Body of pancreas (tissue), 4 donors: ENCODE measurements at places on chromosomes 11 and 22. TPM values are rescaled to one million over a fixed set of nuclear protein-coding genes. Genes with fewer than 3 reads are reported as not detected.

DNA sequence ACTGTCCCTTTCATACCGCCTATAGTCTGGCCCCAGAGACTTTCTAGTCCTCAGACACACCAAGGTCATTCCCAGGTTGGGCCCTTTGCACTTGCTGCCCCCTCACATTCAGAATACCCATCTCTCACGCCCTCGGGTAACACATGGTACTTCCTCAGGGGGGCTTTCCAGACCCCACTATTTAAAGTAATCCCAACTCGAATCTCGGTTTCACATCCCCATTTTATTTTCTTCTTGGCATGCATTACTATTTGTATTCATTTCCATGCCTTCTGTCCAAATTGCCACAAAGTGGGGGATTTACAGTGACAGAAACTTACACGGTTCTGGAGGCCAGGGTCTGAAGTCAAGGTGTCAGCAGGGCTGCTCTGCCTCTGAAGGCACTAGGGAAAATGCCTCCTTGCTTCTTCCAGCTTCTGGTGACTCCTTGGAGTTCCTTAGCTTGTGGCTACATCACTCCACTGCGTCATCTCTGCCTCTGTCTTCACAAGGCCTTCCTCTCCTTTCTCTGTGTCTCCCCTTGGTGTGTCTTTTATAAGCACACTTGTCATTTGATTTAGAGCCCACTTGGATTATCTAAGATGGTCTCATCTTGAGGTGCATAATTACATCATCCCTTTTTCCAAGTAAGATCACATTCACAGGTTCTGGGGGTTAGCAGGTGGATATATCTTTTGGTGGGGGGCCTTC, 15.1 kb downstream of the RCN1 start:
- DNase-seq: no peak
- H3K27ac ChIP-seq: no peak overlapping the region
- H3K4me1 ChIP-seq: peaks cover 4% of the 10 kb centered on the region
- no peaks in the 10 kb centered on the region for H3K27me3 ChIP-seq

The SLC29A2 gene
- 14.2 TPM for total RNA-seq

DNA sequence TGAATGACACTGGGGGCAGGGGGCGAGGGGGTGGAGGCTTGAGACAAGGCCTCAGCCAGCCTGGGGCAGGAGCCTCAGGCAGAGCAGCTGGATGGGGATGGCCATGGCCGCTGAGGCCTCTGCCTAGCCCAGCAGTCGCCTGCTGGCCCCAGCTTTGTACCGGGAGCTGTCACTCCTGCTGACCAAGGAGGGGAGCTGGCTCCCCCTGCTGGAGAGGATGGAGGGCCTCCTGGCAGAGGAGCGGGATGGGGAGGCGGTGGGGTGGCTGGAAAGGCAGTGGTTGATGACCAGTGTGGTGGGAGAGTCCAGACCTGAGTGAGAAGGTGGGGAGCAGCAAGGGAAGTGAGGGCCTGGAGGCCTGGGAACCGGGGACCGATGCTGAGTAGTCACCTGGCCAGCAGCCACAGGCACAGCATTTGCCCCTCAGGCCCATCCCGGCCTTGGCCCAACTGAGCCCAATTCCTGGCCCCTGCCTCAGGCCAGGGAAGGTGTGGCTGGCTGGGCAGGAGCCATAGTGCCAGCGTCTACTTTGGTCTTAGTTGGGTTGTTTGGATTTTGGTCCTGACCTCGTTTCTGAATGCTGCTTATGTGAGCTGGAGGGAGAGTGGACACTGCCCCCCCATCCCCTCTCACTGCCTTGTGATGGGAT, 6.0 kb upstream of the SUSD2 start:
- no peaks in the 10 kb centered on the region for H3K4me1 ChIP-seq
- H3K27ac ChIP-seq: no peak overlapping the region
- peaks cover 12% of the 10 kb centered on the region for H3K36me3 ChIP-seq
- DNase-seq: peak; percentile 75
- no peaks in the 10 kb centered on the region for H3K27me3 ChIP-seq

The KCNK4 gene
- not detected for total RNA-seq

The C22orf42 gene
- 4.0 TPM for total RNA-seq

DNA sequence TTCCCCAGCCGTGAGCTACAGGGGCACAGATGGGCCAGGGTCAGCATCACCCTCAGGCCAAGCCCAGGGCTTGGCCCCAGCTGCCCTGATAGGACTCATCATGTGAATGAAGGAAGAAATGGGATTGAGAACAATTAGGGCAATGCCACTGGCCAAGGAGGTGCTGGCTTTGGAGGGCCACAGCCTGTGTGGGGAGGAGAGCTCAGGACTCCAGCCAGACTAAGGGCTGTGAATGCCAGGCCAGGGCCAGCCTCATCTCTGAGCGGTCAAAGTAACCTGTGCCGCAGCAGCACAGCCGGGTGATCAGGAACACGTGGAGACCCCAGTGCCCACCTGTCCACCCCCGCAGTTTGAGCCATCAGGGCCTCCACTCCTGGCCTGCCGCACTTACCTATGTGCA, 10.1 kb downstream of the CHID1 start:
- H3K27ac ChIP-seq: no peak overlapping the region
- H3K27me3 ChIP-seq: no peaks in the 10 kb centered on the region
- H3K4me1 ChIP-seq: peaks cover 7% of the 10 kb centered on the region
- no peak for DNase-seq
- peaks cover 44% of the 10 kb centered on the region for H3K36me3 ChIP-seq
- no peak overlapping the region for H3K4me3 ChIP-seq

The SMTNL1 gene
- total RNA-seq: not detected

DNA sequence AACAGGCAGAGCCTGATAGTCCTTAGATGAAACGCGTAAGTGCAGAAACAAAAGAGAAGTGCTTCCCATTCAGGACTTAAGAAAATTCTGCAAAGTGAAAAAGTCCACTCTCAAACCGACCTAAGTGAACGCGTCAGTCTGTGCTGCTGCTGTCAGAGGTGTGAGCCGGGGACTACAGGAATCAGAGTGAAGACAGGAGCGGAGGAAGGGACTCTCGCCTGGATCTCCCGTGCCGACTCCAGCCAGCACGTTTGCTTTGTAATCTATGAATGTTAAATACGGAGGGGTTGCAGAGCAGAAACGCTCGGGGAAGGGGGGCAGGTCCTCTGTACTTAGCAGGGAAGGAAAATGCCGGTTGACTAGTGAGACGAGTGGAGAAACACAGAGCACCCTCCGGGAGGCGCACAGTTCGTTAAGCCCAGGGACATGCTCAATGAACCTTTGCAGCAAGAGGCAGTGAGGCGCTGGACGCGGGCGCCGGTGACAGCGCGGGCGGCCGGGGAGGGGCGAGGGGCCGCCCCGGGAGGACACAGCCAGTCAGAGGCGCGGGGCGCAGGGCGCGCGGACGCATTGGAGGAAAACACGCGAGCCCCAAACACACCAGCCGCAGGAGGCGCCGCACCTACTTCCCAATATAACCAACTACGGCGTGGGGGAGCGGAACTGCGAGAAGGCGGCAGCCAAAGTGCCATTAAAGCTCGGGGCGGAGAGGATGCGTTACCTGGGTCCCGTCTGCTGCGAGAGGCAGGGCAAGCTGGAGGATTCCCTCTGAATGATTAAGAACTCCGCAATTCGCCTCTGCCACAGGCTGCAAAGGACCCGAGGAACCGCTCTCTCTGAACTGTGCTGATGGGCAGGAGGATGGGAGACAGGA, at the start of gene CNTN5:
Gene CNTN5, plus strand, starts transcription at position 598 of the 874 bp plus-strand sequence.
- H3K36me3 ChIP-seq: no peaks in the 10 kb centered on the region
- no peak within 1 kb of the TSS for H3K27ac ChIP-seq
- DNase-seq: peak; percentile 62
- no peak within 1 kb of the TSS for H3K4me3 ChIP-seq
- H3K27me3 ChIP-seq: peaks cover 10% of the 10 kb centered on the region
- peaks cover 13% of the 10 kb centered on the region for H3K4me1 ChIP-seq

The OR51I1 gene
- total RNA-seq: not detected

GRCh38 chr11:34251589-34251980, 106.2 kb downstream of the ABTB2 start:
- no peaks in the 10 kb centered on the region for H3K27me3 ChIP-seq
- H3K4me3 ChIP-seq: no peak overlapping the region

DNA sequence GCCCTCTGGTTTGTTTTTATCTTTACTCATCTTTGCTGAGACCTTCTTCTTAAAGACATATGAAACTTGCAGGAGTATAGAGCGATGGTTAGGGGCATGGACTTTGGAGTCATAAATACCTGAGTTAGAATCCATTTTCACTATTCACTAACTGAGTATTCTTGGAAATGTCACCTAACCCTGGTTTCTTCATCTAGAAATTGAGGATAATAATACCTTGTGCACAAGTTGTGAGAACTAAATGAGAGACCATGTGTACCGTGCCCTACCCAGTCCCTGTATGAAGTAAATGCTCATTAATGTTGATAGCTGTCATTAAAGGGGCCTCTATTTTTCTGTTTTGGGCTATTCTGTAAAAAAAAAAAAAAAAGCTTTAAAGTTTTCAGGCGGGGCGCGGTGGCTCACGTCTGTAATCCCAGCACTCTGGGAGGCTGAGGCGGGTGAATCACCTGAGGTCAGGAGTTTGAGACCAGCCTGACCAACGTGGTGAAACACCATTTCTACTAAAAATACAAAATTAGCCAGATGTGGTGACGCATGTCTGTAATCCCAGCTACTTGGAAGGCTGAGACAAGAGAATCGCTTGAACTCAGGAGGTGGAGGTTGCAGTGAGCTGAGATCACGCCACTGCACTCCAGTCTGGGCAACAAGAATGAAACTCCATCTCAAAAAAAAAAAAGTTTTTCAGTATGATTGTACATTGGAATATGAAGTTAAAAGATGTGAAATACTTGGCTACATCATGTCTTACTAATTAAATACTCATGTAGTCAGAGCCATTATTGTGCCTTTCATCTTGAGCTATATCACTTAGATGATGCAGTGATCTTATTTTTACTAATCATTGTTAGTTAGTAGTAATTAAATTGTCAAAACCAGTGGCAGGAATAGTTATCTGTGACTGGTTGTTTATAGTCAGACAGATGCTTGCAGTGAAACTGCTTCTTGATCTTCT, 95.0 kb downstream of the AMOTL1 start:
- H3K4me1 ChIP-seq: no peaks in the 10 kb centered on the region
- H3K4me3 ChIP-seq: no peak overlapping the region
- no peak for DNase-seq
- H3K36me3 ChIP-seq: no peaks in the 10 kb centered on the region

DNA sequence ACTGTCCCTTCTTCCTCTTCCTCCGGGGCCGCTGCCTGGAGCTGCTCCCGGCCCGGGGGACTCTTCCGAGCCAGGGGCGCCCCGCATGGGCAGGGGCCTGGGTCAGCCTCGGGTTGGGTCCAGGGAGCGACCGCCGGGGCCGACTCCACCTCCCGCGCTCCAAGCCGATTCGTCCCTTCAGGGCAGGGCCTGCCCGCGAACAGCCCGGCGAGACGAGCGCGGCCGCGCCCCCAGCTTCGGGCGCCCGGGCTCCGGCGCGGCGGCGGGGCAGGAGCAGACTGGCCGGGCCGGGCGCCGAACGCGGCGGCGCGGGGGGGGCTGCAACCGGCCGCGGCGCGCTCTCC, at the start of gene LARGE1:
Gene LARGE1, minus strand, starts transcription at position 280 of the 344 bp plus-strand sequence.
- H3K27me3 ChIP-seq: no peaks in the 10 kb centered on the region
- H3K4me3 ChIP-seq: peak within 1 kb of the TSS; percentile 89
- DNase-seq: peak; percentile 48
- H3K36me3 ChIP-seq: no peaks in the 10 kb centered on the region
- peak within 1 kb of the TSS; percentile 1 for H3K27ac ChIP-seq

- no peaks in the 10 kb centered on the region for H3K36me3 ChIP-seq
- DNase-seq: no peak
- H3K27ac ChIP-seq: no peak overlapping the region
- H3K27me3 ChIP-seq: no peaks in the 10 kb centered on the region
Measured at GRCh38 chr11:39374963-39375698, 2084.3 kb downstream of the LRRC4C start.

DNA sequence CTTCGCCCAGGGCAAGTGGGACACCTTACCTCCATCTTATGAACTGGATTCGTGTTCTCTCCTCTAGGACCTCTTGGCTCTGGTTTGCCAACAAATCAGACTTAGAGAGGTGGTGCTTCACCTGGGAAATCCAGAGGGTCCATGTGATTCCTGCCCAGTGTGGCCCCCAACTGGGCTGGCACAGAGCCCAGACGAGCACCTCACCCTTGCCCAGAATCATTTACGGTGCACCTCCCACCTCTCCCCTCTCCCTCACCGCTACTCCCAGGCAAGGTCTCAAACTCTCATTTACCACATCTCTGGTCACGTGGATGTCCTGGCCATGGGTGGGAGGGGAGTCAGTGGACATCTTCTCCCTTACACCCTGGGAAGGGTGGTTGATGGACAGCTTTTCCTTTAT, 1.1 kb downstream of the SPATA19 start:
- H3K36me3 ChIP-seq: no peaks in the 10 kb centered on the region
- no peak for DNase-seq
- no peaks in the 10 kb centered on the region for H3K4me1 ChIP-seq
- no peaks in the 10 kb centered on the region for H3K27me3 ChIP-seq

The CCDC73 gene
- 0.26 TPM for total RNA-seq

DNA sequence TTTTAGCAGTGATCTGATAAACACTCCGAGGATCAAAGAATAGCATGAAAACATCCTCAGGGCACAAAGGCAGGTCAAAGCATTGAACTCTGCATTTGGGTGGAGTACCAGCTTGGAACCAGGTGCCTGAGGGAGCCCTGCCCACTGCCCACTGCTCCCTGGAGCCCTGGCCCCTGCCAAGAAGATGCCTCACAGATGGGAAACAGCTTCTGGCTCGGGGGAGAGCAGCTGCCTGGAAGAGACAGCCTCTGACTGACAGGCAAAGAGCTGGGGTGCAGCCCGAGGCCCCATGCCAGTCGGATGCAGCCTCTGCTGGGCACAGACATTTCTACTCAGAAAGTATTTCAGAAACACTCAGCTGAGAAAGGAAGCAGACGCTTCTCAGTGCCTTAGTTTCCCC, 13.2 kb downstream of the LMO1 start:
- no peaks in the 10 kb centered on the region for H3K4me1 ChIP-seq
- no peaks in the 10 kb centered on the region for H3K27me3 ChIP-seq
- H3K36me3 ChIP-seq: no peaks in the 10 kb centered on the region
- H3K4me3 ChIP-seq: no peak overlapping the region
- DNase-seq: peak; percentile 3
- no peak overlapping the region for H3K27ac ChIP-seq

GRCh38 chr11:73439002-73439843, 63.0 kb downstream of the RELT start:
- no peak overlapping the region for H3K27ac ChIP-seq
- H3K36me3 ChIP-seq: no peaks in the 10 kb centered on the region
- H3K4me1 ChIP-seq: no peaks in the 10 kb centered on the region
- H3K4me3 ChIP-seq: no peak overlapping the region
- no peak for DNase-seq

DNA sequence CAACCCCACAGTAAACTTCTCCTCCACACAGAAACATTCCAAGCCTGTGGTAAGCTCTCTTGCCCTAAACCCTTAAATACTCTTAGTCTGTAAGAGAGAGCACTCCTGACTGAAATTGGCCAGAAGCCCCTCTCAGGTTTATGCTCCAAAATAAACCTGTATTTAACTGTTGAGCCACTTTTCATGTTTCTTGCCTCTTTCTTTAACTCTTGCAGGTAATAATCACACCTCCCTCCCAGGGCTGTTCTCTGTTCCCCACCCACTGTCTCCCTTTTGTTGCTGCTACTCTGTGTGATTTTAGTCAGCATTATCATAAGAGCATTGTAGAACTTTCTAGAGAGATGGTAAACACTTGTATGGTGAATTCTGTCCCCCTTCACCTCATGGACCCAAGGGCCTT, 2.1 kb upstream of the IFT27 start:
- no peaks in the 10 kb centered on the region for H3K27me3 ChIP-seq
- DNase-seq: no peak
- H3K36me3 ChIP-seq: no peaks in the 10 kb centered on the region
- H3K4me3 ChIP-seq: no peak overlapping the region
- peaks cover 17% of the 10 kb centered on the region for H3K4me1 ChIP-seq

GRCh38 chr11:122723576-122723975, 68.1 kb downstream of the UBASH3B start:
- no peak overlapping the region for H3K27ac ChIP-seq
- no peaks in the 10 kb centered on the region for H3K36me3 ChIP-seq
- H3K4me3 ChIP-seq: no peak overlapping the region

- DNase-seq: no peak
- H3K27ac ChIP-seq: no peak overlapping the region
- no peak overlapping the region for H3K4me3 ChIP-seq
- no peaks in the 10 kb centered on the region for H3K27me3 ChIP-seq
Measured at GRCh38 chr22:42299586-42300258, 29.3 kb upstream of the TCF20 start.
